ENCODE measurements at places on chromosomes 6 and 20.

DNA sequence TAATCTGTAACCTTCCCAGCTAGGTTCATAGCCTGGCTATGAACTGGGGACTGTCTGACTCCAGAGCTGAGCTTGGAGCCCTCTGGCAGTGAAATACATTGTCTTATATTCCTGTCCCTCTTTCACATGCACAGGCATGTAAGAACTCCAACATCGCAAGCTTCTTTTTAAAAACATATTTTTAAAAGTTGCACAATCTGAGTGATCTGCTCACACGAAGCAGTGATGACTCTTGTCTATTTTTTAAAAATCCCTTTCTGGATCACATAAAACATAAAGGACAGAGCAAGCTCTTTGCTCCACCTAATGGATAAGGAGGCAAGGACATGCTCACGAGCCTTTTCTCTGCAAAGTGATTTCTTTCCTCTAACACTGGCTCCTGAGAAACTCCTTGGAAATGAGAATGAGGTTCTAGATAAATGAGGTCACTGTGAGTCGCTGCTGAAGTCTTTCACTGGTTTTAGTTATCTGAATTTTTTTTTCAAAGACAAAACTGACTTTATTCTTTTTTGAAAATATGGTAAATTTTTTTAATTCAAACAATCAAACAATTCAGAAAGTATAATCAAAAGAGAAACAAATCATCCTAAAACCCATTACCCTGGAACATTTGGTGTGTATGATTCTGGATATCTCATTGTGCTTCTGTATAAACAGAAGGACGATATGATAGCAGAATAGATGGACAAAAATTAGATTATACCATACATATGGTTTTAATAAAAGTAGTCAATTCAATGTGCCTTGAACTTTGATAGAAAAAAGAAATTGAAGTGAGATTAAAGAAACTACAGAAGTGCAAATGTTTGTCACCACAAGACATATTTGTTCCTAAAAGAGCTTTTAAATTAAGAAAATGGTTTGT lies 30.8 kb downstream of the IL20RA start:
- no peak for DNase-seq

GRCh38 chr20:10412591-10413408 lies 21.2 kb downstream of the MKKS start:
- DNase-seq = no peak

- no peak for DNase-seq
Observed at GRCh38 chr6:99780556-99780885, 173.9 kb downstream of the PRDM13 start.

- no peak for DNase-seq
Observed at GRCh38 chr6:14713008-14713960, 532.6 kb upstream of the JARID2 start.

DNA sequence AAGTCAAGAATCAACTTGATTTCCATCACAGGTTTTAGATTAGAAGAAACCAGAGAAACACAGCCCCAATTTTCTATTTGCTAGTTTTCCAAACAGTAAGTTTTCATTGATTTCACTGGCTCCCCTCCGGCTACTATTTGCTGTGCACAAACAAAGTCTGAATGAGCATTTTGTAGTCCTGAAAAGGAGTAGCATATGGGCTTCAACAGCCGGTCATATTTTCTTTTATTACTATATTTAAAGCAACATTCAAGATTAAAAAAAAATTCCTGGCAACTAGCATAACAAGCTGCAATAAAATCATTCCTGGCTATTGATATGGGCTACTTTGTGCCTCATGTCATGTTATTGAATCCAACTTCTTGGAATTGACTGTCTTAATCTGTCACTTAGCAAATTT lies 48.3 kb downstream of the CARMIL1 start:
- DNase-seq = no peak

DNA sequence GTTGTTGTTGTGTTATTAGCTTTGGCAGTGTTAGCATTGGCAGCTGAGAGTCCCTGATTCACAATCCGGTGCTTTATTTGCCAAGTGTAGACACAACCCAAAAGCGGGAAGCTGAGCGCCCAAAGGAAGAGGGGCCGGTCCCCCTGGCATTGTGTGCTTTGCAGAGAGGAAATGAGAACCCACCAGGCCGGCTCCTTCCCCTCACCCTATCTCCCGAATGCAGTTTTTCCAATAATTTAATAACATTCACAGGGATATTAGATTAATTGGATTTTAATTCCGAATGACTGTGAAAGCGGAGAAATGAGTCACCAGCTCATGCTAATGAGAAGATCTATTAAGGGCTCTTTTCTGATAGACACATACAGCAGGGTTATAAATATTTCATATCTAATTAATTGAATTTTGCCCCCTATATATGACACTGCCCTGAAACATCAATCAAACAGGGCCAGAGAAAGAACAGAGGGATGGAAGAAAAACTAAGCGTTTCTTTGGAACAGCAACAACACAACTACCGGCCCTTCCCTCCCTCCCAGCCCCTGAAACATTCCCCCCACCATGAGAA lies 143.8 kb downstream of the MBOAT1 start:
- no peak for DNase-seq

DNA sequence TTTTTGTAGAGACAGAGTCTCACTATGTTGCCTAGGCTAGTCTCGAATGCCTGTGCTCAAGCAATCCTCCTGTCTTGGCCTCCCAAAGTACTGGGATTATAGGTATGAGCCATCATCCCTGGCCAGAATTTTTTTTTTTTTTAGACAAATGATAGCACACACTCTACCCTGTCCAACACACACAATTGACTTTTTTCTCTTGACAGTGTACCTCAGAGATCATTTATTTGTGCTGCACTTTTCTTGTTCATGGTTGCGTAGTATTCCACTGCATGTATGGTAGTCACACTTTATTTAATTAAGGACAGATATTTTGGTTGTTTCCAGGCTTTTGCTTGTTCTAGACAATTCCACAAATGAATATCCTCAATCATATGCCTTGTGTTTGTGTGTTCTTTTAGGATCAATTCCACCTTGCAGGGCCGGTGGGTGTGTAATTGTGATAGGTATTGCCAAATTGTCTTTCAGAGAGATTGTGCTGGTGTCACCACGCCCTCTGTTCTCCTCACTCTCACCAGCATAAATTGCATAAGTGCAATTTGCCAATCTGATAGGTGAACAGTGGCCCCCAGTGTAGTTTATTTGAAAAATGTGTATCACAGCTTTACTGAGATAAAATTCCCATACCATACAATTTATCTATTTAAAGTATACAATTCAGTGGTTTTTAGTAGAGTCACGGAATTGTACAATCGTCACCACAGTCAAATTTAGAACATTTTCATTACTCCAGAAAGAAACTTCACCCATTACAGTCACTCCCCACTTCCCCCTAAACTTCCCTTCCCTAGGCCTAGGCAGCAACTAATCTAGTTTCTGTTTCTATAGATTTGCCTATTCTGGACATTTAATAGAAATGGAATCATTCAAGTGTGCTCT lies 20.1 kb downstream of the SRC start:
- DNase-seq = no peak

DNA sequence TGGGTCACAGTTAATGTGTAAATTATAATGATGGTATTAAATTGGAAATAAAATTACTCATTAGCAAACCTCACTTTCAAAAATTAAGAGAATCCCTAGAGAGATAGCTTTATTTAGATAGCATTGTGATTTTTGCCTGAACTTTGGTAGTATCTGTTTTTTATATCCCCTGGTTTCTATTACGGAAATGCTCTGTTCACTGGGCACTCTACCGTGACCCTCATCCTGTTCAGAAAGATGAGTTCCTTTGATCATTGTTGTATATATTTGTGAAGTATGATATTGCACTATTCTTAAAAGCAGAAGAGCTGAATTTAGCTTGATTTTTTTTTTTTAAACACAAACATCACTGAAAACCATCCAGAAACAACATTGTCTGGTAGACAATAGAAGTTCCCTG lies 1143.8 kb upstream of the MAP3K7 start:
- no peak for DNase-seq

DNA sequence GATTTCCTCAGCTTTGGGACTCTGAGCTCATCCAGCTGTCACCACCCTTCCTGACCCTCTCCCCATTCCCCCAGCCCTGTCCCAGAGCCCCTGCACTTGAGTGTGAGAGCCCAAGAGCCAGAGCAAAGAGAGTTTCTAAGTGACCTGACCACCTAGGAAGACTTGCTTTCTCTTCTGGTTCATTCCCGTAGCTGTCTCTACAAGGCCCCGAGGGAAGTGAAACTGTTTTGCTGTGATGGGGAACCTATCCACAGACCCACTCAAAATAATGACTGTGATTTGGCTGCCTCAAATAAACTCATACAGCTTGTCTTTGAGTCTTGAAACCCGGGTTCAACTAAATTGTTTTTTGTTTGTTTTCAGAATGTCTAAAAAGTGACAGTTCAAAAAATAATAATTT lies 74.6 kb upstream of the XRN2 start:
- no peak for DNase-seq

GRCh38 chr6:88881451-88881850 lies 82.0 kb downstream of the RNGTT start:
- no peak for DNase-seq

DNA sequence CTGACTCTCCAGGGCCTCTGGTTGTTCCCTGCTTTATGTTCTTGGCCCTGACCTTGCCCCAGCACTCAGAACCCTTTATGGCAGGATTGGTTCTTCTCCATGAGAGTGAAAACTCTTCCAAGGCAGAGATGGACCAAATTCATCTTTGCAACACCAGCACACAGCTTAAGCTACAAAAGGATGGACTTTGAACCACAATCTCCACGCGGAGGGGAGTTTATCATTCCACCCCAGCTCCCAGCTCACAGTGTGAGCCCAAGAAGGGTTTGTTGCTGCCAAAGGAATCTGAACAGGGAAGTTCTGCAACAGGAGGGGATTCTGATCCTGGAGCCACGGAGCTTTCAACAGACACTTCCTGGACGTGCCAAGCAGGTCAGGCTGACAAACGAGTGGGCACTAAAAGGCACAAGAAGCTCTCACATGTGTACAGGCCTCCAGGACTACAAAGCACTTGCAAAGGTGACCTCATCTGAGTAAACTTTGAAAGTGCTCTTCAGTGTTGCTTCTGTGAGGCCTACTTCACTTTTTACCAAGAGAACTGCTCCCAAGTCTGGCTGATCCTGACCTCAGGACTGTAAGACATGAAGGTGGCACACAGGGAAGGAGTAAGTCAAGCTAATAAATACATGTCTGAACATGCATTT lies 8.9 kb downstream of the FITM2 start:
- DNase-seq = no peak

DNA sequence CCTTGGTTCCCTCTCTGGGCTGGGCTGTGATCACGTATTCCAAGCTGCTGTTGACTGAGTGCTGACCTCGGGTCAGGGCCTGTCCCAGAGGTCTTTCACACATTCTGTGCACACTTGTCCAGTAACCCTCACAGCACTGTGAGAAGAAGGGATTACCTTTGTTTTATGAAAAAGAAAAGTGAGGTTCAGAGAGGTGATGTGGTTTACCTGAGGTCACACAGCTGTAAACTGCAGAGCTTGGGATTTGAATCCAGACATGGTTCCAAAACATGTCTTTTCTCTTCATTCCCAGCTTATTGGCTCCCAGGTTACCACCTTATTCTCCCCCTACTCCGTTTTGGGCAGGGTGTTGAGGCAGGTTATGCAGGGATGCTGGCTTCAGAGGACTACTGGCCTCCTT lies 28.4 kb upstream of the CDH22 start:
- no peak for DNase-seq

DNA sequence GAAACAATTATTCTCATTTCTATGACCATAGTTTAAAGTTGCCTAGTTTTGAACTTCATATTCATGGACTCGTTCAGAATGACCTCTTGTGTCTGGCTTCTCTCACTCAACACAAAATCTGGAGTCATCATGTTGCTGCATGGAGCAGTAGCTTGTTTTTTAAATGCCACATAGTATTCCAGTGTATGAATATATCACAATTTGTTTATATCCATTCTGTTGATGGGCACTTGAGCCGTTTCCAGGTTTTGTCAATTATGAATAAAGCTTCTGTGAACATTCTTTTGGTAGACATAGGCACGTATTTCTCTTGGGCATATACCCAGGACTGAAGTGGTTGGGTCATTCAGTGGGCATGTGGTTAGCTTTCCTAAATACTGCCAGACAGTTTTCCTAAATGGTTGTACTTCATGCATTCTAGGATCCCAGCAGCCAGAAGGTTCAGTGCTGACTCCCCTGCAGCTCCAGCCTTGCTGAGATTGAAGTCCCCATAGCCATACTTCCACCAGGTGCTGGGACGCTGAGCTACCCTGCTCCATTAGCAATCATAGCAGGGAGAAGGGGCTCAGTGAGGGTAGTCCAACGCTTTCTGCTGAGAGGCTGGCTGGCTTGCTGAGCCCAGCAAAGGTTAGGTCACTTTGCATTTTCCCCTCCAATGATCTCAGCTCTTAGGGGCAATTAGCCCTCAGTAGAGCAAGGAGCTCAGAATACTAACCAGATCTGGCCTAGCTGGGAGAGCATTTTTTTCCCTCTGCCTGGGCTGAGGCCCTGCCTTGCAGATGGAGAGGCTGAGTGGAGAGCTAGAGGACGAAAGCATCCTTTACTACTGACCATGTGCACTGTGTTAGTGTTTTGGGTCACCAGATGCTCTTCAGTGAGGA lies 35.7 kb upstream of the CTNNBL1 start:
- no peak for DNase-seq

GRCh38 chr6:34553750-34554149 lies 2.4 kb downstream of the SPDEF start:
- DNase-seq = no peak
